ENCODE measurements at places on chromosomes 7 and 10. TPM values are rescaled to one million over a fixed set of nuclear protein-coding genes. Genes with fewer than 3 reads are reported as not detected.

DNA sequence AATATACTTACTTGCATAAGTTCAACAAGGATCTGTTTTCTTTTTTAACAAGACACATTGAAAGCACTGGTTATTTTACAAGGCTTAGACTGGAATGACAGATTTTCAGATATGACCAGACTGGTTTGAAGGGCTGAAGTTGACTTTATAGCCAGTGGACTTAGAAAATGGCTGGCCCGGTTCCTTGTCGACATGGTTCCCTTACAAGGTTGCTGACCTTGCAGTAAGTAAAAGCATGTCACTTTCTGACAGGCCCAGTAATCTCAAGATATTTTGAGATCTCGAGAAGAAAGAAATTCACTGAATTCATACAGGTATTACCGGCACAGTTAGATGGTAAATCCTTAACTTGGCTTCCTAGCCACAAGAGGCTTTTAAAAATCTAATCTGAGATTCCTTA lies 136.5 kb downstream of the COBL start:
- H3K27me3 ChIP-seq = peaks cover 10% of the 10 kb centered on the region
- no peaks in the 10 kb centered on the region for H3K4me1 ChIP-seq
- DNase-seq = no peak
- H3K36me3 ChIP-seq = no peaks in the 10 kb centered on the region
- H3K4me3 ChIP-seq = no peak overlapping the region
- H3K27ac ChIP-seq = no peak overlapping the region

GRCh38 chr10:84789026-84789425 lies 460.6 kb downstream of the CCSER2 start:
- no peak overlapping the region for H3K4me3 ChIP-seq
- DNase-seq = no peak
- no peak overlapping the region for H3K27ac ChIP-seq
- no peaks in the 10 kb centered on the region for H3K27me3 ChIP-seq
- H3K36me3 ChIP-seq = no peaks in the 10 kb centered on the region
- no peaks in the 10 kb centered on the region for H3K4me1 ChIP-seq

DNA sequence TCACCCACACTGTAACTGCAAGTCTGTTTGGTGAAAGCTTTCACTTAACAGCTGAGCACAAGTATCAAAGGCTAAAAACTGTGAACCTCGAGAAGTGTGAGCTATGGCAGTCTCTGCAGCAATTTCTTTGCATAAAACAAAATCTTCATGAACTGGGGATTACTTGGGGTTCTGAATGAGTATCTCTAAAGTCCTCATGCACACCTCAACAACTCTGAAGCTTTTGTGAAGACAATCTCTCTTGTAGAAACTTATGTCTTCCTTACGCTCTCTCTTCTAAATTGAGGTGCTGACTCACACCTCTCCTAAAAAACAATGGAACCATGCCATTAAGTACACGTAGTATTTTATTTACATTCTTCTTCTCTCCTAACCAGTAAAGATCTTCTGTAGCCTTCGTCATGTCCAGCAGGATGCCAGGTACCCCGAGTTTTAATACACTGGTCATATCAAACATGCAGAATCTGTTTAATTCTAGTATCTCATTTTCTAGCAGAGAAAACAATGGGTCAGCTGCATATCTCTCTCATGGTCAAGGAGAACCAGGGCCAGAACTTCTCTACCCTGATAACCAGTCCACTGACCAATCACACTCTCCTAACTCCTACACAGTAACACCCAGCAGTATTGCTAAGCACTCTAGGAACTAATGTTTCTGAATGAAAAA lies 76.9 kb downstream of the UBE2H start:
- peak; percentile 27 for DNase-seq
- H3K4me3 ChIP-seq = no peak overlapping the region
- H3K36me3 ChIP-seq = no peaks in the 10 kb centered on the region
- no peaks in the 10 kb centered on the region for H3K27me3 ChIP-seq
- peak overlapping the region; percentile 38 for H3K27ac ChIP-seq
- peaks cover 23% of the 10 kb centered on the region for H3K4me1 ChIP-seq

DNA sequence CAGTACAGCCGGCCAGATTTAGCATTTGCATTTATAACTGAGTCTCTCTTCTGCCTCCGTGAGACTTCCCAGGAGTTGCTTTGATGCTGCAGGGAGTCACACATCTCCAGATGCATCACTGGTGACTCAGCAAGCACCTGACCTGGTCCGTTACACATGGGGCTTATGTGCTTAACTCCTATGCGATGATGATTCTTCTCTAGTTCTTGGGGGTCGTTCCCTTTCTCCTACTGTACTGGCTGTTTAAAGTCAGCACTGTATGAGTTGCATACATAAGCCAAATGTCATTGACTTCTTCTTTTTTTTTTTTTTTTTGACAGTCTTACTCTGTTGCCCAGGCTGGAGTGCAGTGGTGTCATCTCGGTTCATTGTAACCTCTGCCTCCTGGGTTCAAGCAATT lies 13.0 kb upstream of the AKR1E2 start:
- H3K4me3 ChIP-seq = no peak overlapping the region
- DNase-seq = peak; percentile 22
- no peaks in the 10 kb centered on the region for H3K27me3 ChIP-seq

KCNIP2 gene
- total RNA-seq = 3.0 TPM

DNA sequence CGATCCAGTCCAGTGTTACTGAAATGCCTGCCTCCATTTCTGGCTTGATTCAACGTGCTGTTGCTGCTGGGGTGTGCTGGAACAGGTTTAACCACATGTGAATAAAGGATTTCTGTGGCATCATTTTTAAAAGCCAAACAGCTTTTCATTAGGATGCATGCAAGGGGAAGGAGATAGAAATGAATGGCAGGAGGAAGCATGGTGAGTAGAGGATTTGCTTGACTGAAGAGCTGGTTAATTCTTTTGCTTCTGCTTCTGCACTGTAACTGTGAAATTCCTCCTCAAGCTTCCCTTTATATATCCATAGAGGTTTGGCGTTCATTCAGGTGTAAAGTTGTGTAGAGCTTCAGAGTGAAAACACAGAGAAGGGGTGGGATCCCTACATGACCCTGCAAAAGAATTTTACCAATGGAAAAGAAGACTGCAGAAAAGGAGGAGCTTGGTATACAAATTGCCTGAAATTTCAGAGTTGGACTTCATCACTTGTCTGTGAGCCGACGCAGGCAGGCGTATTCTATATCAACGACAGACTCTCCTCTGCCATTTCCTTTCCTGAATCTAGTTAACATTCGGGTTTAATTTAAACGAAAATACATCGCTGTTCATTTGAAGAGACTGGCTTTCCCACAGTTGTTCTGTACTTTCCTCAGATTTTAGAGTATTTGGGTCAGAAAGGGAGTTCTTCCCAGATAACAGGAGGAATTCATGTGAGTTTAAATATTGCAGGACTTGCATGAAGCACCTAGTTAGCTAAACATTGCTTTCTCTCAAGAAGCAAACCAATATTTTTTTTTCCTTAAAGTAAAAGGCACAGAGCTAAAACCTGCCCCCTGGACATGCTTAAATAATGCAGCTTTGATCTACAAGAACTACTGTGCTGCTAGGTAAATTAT lies at the start of gene SOSTDC1:
TSS of gene SOSTDC1 (minus strand) at position 270 of the 893 bp plus-strand sequence. CDS start at position 200, 70 bp downstream.
- no peak within 1 kb of the TSS for H3K4me3 ChIP-seq
- H3K4me1 ChIP-seq = no peaks in the 10 kb centered on the region
- no peaks in the 10 kb centered on the region for H3K27me3 ChIP-seq

GRCh38 chr10:91590142-91590903 lies 42.5 kb downstream of the PPP1R3C start:
- no peak overlapping the region for H3K27ac ChIP-seq
- H3K4me3 ChIP-seq = no peak overlapping the region
- peak; percentile 88 for DNase-seq
- no peaks in the 10 kb centered on the region for H3K36me3 ChIP-seq

CPN1 gene
- not detected for total RNA-seq

Data from endothelial cell of umbilical vein (primary cell).